Peyer's patch (tissue), 4 donors: ENCODE measurements at places on chromosomes 13 and 19.

GRCh38 chr19:51709575-51709974, 14.2 kb downstream of the HAS1 start:
- H3K4me1 ChIP-seq: peaks cover 4% of the 10 kb centered on the region
- H3K27ac ChIP-seq: no peak overlapping the region
- no peaks in the 10 kb centered on the region for H3K36me3 ChIP-seq
- DNase-seq: no peak

DNA sequence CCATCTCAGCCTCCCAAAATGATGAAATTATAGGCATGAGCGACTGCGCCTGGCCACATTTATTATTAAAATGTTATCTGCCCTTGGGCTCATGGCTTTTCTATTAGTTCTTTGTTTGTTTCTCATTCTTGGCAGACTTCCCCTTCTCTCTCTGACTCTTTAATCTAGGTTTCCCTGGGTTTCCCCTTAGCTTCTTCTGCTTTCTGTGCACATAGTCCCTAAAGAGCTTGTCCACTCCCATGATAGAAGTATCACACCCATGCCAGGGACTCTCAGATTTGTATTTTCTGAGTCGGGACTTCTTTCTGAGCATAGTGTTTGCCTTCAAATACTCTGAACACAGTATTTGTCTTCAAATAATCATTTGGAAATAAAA, 38.6 kb upstream of the ITM2B start:
- no peaks in the 10 kb centered on the region for H3K36me3 ChIP-seq
- H3K4me1 ChIP-seq: peaks cover 4% of the 10 kb centered on the region

GRCh38 chr13:66994097-66994496, 236.0 kb downstream of the PCDH9 start:
- no peak overlapping the region for H3K27ac ChIP-seq
- H3K4me1 ChIP-seq: no peaks in the 10 kb centered on the region
- peak overlapping the region; percentile 2 for H3K4me3 ChIP-seq

DNA sequence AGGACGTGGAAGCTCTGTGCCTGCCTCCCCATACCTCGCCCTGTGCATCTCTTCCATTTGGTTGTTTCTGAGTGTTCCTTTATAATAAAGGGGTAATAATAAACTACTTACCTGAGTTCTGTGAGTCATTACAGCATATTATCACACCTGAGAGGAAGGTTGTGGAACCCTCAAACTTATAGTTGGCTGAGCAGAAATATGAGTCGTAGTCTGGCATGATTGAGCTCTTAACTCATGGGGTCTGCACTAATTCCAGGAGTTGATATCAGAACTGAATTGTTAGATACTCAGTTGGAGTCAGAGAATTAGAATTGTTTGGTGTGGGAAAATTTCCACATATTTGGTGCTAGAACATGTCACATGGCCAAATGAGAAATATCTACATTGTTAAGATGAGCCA, 52.4 kb upstream of the HTR2A start:
- H3K4me1 ChIP-seq: no peaks in the 10 kb centered on the region
- H3K36me3 ChIP-seq: no peaks in the 10 kb centered on the region
- no peak for DNase-seq
- no peak overlapping the region for H3K27ac ChIP-seq

DNA sequence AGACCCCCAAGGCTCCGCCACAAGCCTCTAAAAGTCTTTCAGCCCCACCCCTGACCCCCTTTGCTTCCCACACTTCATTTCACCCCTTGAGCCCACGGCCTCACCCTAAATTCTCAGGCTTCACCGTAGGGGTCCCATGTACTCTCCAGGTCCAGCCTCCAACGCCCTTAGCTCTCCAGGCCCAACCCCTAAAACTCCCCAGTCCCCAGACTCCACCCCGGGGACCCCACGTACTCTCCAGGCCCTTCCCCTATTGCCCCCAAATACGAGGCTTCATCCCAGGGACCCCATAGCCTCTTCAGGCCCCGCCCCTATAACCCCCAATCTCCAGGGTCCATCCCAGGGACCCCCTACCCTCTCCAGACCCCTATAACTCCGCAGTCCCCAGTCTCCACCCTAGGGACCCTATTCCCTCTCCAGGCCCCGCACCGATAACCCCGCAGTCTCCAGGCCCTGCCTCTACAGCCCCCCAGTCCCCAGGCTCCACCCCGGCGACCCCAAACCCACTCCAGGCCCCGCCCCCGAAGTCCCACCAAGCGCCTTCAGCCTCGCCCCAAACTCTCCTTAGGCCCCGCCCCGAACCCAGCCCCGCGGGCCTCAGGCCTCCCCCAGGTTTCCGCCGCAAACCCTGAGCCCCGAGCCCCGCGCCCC, 619 bp downstream of the MED16 start:
- H3K4me1 ChIP-seq: peaks cover 7% of the 10 kb centered on the region
- H3K27ac ChIP-seq: peak overlapping the region; percentile 94
- H3K36me3 ChIP-seq: no peaks in the 10 kb centered on the region
- no peak for DNase-seq
- H3K27me3 ChIP-seq: no peaks in the 10 kb centered on the region
